ENCODE measurements at places on chromosomes 4 and X. TPM values are rescaled to one million over a fixed set of nuclear protein-coding genes. Genes with fewer than 3 reads are reported as not detected.
A peak's percentile ranks its signal among the peaks of the same experiment; 100 is the strongest.

The PCDH7 gene
- total RNA-seq = 0.43 TPM

The SEPTIN6 gene
- total RNA-seq = 1.8 TPM

The TXK gene
- 1.6 TPM for total RNA-seq

The ZCCHC13 gene
- not detected for total RNA-seq

The GPC4 gene
- 15.3 TPM for total RNA-seq

DNA sequence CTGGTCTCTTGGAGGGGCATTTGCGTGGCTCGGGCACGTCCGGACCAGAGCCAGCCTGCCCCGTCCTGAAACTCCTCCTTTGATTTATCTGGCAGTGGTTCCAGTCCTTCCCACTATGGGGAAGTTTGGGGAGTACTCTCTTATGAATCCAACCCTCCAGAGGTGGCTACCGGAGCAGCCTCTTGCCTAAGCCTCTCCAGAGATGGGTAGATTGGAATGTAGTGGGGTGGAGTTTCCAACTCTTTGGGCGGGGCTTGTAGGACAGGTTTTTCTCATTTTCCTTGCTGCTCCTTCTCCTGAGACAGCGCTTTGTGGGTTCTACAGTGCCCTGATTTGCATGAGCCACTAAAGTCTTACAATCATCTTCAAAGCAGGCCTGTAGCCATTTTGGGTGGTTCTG, 60.1 kb upstream of the XAGE1B start:
- no peak overlapping the region for H3K4me3 ChIP-seq
- no peaks in the 10 kb centered on the region for H3K4me1 ChIP-seq
- no peak overlapping the region for H3K27ac ChIP-seq
- DNase-seq = no peak

DNA sequence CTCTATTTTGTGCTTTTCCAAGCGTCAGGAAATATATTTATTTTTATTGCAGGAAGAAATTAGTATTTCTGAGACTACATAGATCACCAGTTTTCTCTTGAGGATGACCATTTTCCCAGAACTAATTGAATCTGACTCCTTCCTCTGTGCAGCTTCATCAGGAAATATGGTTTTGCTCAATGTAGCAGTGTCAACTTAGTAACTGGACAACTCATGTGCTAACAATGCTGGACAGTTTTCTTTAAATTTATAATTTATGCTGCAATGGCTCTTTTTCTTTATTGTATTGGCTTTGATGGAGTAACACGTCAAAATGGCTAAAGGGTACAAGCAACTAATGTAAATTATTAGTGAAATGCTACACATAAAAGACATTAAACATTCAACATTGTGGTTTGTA, 531.5 kb downstream of the ANKRD50 start:
- no peaks in the 10 kb centered on the region for H3K4me1 ChIP-seq
- DNase-seq = no peak
- no peak overlapping the region for H3K27ac ChIP-seq
- H3K36me3 ChIP-seq = no peaks in the 10 kb centered on the region

DNA sequence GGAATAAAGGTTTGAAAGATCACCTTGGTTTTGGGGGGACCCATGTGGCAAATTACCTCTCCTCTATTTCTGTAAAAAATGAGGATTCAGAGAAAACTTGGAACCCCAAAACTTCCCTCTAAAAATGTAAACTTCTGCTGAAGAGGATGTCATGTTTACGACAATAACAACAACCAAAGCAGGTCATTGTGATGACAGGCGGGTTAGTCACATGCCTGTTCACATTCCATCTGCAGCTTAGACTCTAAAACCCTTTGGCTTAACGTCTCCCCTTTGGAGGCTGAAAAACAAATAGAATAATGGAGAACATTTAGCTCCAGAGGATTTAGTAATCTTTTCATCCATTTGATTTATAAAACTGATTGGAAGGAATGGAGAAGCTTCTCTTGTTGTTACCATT, 75.0 kb upstream of the FAM9C start:
- peaks cover 13% of the 10 kb centered on the region for H3K4me1 ChIP-seq
- no peak for DNase-seq
- no peaks in the 10 kb centered on the region for H3K36me3 ChIP-seq

DNA sequence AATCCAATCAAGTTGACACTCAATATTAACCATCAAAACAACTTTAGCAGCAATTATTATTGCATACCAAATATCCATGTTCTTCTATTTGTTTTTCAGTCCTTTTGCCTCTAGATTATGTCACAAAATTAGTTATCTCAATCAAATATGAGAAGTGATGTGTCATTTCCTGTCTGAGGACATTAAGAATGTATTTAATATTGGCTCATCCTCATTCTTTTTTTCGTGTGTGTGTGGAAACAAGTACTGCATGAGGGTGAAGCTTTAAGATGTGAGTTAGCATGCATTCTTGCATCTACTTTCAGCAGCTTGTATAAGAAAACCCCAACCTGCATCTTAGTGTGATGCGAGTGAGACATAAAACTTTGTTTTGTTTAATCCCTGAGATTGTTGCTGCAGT, 301.4 kb downstream of the GRIA2 start:
- DNase-seq = no peak
- no peaks in the 10 kb centered on the region for H3K36me3 ChIP-seq

GRCh38 chr4:184590196-184590595, 59.1 kb downstream of the CASP3 start:
- no peak for DNase-seq
- H3K27ac ChIP-seq = no peak overlapping the region
- no peaks in the 10 kb centered on the region for H3K4me1 ChIP-seq

DNA sequence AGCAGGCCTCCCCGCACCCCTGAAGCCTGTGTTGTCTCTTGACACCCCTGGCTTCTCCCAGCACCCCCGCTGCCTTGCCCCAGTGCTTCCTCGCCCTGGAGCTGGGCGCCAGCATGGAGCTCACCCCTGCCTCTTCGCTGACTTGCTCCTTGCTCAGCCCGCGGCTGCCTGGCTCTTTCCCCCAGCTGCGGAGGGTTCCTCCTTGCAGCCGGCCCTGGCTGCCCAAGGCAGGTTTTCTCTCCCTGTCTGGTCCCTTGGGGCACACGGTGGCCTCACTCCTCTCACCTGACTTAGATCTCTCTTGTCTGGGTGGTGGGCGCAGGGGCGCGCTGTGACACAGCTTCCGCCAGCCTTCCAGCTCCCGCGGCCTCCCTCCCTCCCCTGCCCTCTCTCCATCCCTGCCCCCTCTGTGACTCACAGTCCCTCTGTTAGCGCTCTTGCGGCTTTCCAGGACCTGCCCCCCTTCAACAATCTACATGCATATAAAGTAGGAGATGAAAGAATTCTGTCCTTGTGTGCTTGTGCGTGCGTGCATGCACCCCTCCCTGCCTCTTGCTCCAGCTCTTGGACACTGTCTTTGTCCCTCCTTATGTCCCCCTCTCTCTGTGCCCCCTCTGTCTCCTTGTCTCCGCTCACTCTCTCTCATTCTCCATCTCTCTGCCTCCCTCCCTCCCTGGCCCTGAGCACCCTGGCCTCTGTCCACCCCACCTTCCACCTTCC, 2.2 kb downstream of the PLXNB3 start:
- DNase-seq = peak; percentile 7
- no peaks in the 10 kb centered on the region for H3K36me3 ChIP-seq
- H3K27ac ChIP-seq = no peak overlapping the region
- no peaks in the 10 kb centered on the region for H3K27me3 ChIP-seq
- no peaks in the 10 kb centered on the region for H3K4me1 ChIP-seq

DNA sequence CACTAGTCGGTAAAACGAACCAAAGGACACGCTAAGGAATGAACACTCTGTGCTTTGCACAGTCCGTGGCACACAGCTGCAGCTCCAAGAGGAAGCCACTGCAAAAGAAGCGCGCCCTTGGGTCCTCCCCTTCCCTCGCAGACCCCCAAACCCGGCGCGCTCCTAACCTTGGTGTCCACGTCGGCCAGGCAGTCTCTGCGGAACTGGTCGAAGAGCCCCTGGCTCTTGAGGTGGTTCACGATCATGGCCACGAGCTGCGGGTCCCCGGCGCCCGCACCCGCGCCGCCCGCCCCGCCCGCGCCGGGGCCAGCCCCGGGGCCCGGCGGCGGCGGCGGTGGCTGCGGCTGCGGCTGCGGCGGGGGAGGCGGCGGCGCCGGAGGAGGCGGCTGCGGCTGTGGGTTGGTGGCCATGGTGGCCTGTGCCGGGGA, 333 bp downstream of the BOD1L1 start:
- peak overlapping the region; percentile 94 for H3K27ac ChIP-seq
- no peaks in the 10 kb centered on the region for H3K36me3 ChIP-seq
- H3K27me3 ChIP-seq = no peaks in the 10 kb centered on the region
- peak overlapping the region; percentile 33 for H3K4me3 ChIP-seq
- peaks cover 17% of the 10 kb centered on the region for H3K4me1 ChIP-seq

DNA sequence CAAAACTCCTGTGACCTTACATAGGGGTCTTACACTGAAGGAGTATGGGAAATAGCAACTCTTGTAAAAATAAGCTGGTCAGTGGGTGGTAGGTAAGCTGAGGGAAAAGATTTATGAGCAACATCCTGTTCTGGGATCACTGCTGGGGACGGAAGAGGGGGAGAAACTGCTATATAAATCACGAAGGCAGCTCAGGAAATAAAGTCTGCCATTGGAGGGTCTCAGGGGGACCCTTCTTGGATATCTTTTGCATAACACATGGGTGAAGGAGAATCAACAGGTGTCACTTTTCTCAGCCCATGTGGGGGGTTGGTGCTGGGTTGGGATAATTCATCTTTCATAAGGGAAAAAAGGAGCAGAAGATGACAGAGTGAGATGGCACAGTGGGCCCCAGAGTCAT, 33.7 kb downstream of the AFF1 start:
- H3K4me1 ChIP-seq = peaks cover 27% of the 10 kb centered on the region
- H3K4me3 ChIP-seq = no peak overlapping the region
- H3K27ac ChIP-seq = no peak overlapping the region
- DNase-seq = no peak

- no peaks in the 10 kb centered on the region for H3K36me3 ChIP-seq
- H3K27ac ChIP-seq = no peak overlapping the region
- H3K4me3 ChIP-seq = no peak overlapping the region
- DNase-seq = no peak
Observed at GRCh38 chrX:9643807-9644206, 121.8 kb downstream of the GPR143 start.

DNA sequence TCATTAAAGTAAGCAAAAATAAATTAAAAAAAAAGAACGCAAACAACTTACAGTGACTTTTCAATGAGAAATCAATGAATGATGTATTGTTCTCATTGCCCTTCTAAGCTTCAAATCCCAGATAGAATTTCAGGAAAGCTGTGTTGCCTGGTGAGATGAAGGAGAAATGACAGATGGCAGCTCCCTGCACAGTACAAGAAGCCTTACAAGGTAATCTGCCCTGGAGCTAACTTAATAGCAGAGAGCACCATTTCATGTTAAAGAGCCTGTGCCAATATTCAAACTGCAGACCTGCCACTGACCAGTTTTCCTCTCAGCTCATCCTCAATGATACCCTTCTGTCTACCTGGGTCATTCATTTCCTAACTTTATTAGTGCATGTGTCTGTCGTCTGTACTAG, 54.0 kb downstream of the GC start:
- no peak overlapping the region for H3K27ac ChIP-seq
- no peaks in the 10 kb centered on the region for H3K4me1 ChIP-seq
- H3K36me3 ChIP-seq = no peaks in the 10 kb centered on the region
- DNase-seq = no peak

DNA sequence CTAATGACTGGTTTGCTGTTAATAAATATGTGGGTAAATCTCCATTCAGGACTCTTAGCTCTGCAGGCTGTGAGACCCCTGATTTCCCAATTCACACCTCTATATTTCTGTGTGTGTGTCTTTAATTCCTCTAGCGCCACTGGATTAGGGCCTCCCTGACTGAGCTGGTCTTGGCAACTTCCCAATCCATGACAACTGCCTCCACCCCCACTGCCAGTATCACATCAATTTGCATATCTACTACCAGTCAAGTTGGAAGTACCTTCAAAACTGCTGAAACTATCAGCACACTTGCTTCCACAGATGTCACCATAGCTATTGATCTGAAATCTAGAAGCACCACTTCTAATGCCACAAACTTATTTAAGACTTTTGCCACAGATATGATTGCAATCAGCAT, 27.6 kb downstream of the OPRPN start:
- H3K4me3 ChIP-seq = no peak overlapping the region
- no peaks in the 10 kb centered on the region for H3K4me1 ChIP-seq
- no peak for DNase-seq
- no peaks in the 10 kb centered on the region for H3K36me3 ChIP-seq

- H3K27ac ChIP-seq = no peak overlapping the region
- H3K4me1 ChIP-seq = no peaks in the 10 kb centered on the region
- H3K4me3 ChIP-seq = no peak overlapping the region
- no peak for DNase-seq
- peaks cover 3% of the 10 kb centered on the region for H3K27me3 ChIP-seq
Observed at GRCh38 chrX:154328646-154329045, 33.1 kb downstream of the TKTL1 start.
